ENCODE measurements at places on chromosomes 5 and 9. TPM values are rescaled to one million over a fixed set of nuclear protein-coding genes. Genes with fewer than 3 reads are reported as not detected.

DNA sequence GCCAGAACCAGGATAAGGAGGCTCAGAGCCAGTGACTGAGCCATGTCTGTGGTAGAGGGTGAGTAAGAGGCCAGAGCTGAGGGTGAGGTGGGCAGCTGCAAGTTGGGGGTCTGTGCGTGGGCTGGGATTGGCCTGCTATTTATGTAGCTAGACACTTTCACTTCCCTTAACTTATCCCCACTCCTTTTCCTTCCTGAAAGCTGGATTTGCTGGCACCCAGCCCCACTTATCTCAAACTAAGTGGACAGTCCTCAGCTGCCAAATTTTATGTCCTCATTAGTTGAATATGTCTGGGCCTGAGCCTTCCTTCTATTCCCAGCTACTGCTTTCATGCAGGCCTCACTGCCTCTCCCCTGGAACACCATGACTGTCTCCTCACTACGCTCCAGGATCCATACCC lies at the start of gene CCL21:
CCL21 (minus strand) TSS at position 114 of the 400 bp plus-strand sequence; CDS start at position 44, 70 bp downstream.
- peak; percentile 94 for DNase-seq

The DAB2IP gene
- 75.0 TPM for total RNA-seq

GRCh38 chr5:171207256-171207847 lies 101.7 kb upstream of the TLX3 start:
- peak; percentile 68 for DNase-seq

The SLC6A19 gene
- 0.06 TPM for total RNA-seq

The RANBP17 gene
- total RNA-seq, result 130 TPM
